Stimulated activated CD8-positive, alpha-beta memory T cell treated with anti-CD3 and anti-CD28 coated beads, Interleukin-7, amount 100 ng/mL, for 1 hour (primary cell): ENCODE measurements at places on chromosomes 12 and 14.

- DNase-seq: no peak
Measured at GRCh38 chr14:70472253-70473159, 20.5 kb downstream of the ADAM21 start.

- DNase-seq: no peak
Measured at GRCh38 chr14:103476631-103477030, 46.0 kb downstream of the CKB start.

- DNase-seq: no peak
Measured at GRCh38 chr14:74875941-74876913, at the start of gene PROX2. Gene PROX2, minus strand, starts transcription at chr14:74876145. Its CDS starts 12,311 bp downstream, at chr14:74863834.

DNA sequence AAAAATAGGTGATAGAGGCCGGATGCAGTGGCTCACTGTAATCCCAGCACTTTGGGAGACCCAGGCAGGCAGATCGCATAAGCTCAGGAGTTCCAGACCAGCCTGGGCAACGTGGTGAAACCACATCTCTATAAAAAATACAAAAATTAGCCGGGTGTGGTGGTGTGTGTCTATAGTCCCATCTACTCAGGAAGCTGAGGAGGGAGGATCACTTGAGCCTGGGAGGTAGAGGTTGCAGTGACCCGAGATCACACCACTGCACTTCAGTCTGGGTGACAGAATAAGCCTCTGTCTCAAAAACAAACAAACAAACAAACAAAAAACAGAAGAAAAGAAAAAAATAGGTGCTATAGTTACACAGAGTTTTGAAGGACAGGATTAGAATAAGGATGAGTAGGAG lies 142.1 kb downstream of the SAMD4A start:
- DNase-seq: no peak

DNA sequence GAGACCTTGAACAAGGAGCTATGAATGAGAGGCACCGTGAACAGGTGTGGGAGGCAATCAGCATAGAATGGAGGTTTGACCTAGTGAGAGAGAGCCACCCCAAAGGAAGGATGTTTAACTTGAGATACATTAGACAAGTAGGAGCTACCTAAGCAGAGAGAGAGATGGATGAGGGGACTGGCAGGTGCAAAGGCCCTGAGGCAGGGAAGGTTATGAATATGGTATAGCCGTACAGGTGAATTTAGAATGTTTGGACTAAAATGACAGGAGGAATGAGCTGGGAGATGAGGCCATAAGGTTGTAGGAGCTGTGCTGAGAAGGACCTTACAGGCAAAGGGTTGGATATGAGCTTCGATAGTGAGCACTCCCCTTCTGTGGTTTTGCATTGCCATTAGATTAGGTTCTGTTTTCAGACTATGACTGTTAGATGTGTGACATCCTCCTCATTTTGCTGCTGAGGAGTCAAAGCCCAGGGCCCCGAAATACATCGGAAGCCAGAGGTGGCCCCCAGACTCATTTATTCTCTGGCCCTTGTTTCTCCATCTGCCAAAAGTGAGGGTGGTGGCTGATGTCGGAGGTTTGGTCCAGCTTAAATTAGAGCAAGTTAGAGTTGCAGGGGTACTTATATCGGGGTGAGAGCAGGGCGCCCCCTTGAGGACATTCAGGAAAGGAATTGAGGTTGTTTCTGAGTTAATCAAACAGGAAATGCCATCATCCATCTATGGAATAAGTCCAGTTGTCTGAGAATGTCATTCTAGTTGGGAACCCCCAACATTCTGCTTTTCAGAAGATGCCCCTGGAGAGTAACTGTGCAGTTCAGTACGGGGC lies 29.4 kb downstream of the SLC24A4 start:
- no peak for DNase-seq

GRCh38 chr14:82080370-82080769 lies 546.7 kb upstream of the SEL1L start:
- DNase-seq: no peak

DNA sequence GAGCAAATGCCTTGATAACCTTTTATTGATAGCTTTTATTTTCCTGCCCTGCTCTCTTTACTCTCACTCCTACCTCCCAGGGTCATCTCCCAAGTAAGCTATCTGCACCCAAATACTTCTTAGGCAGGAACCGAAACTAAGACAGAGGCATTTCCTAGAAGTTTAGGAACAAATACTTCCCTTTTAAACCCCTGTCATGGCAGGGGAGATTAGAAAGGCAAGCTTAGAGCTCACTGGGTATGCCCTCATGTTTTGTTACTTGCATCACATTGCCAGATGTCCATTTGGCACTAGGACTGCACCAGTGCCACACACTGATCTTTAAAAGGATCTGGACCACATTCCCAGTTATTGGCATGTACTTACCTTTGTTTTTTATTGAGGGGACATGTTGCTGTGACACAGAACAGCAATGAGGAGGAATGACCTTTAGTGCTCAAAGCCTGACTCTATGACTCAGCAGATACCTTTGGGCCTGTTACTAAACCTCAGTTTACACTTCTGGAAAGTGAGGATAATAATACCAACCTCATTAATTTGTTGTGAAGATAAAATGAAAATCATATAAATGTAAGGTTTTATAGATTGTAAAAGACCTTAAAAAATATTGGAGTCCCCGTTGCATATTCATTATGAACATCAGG lies 40.9 kb upstream of the MBIP start:
- DNase-seq: no peak
